ENCODE measurements at places on chromosomes 6 and 20. TPM values are rescaled to one million over a fixed set of nuclear protein-coding genes. Genes with fewer than 3 reads are reported as not detected.

TCP11 gene
- total RNA-seq, result not detected

DNA sequence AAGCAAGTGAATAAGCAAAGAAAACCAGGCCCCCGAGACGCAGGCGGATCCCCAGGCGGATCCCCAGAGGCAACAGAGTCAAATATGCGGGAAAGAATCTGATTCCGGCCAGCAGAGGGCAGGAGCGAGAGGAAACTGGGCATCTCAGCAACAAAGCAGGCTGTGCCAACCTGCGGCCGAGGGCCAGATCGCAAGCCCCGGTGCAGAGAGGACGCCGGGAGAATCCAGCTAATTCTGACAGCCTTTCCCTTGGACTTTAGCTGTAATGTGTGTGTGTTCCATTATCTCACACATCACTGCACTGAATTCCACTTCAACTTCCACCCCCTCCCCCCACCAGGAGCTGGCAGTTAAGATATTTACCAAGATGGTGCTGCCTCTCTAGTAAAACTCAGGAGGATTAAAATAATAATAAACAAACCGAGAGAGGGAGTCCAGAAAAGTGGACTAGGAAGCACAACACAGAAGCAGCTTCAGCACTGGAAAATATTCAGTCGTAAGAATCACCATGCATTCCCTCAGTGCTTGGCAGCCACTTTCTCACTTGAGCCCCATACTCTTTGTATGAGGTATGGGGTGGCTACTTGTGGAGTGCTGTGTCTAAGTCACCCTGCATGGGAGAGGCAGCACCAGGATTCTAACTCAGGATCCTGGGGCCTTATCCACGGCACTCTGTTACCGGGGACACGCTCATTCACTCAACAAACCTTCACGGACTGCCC, 66.2 kb upstream of the SNX9 start:
- H3K36me3 ChIP-seq, result no peaks in the 10 kb centered on the region
- H3K27ac ChIP-seq, result peak overlapping the region; percentile 72
- DNase-seq, result peak; percentile 93
- H3K4me1 ChIP-seq, result peaks cover 21% of the 10 kb centered on the region
- no peaks in the 10 kb centered on the region for H3K27me3 ChIP-seq

DNA sequence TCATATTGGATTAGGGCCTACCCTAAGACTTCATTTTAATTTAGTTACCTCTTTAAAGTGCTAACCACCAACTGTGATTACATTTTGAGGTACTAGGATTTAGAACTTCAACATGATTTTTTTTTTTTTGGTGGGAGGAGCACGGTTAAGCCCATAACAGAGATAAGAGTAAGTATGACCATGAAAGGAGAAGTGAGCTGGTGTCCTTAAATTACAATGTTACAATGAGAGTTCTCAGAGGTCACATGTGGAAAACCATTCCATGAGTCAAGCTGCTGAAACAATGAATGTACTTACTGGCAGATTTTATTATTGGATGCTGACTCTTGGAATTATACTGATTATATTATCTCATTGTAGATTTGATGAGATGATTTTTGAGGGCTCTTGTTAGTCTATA, 779.3 kb upstream of the CITED2 start:
- no peaks in the 10 kb centered on the region for H3K4me1 ChIP-seq
- H3K27me3 ChIP-seq, result no peaks in the 10 kb centered on the region
- H3K36me3 ChIP-seq, result no peaks in the 10 kb centered on the region
- DNase-seq, result no peak
- H3K27ac ChIP-seq, result no peak overlapping the region

DNA sequence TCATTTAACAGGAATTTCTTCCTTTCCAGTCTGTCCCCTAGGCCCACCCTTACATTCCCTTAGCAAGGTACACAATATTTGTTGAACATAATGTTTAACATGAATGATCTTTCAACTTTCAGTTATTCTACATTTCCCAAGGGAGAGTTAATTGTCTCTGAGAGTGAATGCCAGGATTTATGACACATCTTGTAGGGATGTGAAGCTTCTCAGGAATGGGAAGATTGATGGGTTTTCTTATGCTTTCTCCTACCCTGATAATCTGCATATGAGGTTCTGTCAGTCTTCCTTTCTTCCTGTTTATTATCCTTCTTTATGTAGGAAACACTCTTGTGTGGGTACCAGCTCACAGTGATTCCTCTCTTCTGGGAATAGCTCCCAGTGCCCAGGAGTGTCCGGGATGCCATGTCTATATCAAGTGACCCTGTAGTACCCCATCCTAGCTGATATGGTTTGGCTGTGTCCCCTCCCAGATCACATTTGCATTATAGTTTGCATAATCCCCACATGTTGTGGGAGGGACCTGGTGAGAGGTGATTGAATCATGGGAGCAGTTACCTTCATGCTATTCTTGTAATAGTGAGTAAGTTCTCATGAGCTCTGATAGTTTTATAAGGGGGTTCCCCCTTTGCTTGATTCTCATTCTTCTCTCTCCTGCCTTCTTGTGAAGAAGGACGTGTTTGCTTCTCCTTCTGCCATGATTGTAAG, 7.1 kb upstream of the FYN start:
- H3K36me3 ChIP-seq, result no peaks in the 10 kb centered on the region
- DNase-seq, result no peak
- no peaks in the 10 kb centered on the region for H3K4me1 ChIP-seq
- no peak overlapping the region for H3K27ac ChIP-seq
- H3K27me3 ChIP-seq, result peaks cover 7% of the 10 kb centered on the region
- H3K4me3 ChIP-seq, result no peak overlapping the region
